ENCODE measurements at places on chromosomes 11 and 22. TPM values are rescaled to one million over a fixed set of nuclear protein-coding genes. Genes with fewer than 3 reads are reported as not detected.

Gene C11orf16
- not detected for total RNA-seq

Gene OR51B5
- total RNA-seq: not detected

Gene ALG8
- total RNA-seq: 61.9 TPM

Gene SMCO4
- 52.4 TPM for total RNA-seq

Gene OR51B2
- total RNA-seq: not detected

Gene FAM111B
- total RNA-seq: 38.1 TPM

Gene POU2AF2
- not detected for total RNA-seq

DNA sequence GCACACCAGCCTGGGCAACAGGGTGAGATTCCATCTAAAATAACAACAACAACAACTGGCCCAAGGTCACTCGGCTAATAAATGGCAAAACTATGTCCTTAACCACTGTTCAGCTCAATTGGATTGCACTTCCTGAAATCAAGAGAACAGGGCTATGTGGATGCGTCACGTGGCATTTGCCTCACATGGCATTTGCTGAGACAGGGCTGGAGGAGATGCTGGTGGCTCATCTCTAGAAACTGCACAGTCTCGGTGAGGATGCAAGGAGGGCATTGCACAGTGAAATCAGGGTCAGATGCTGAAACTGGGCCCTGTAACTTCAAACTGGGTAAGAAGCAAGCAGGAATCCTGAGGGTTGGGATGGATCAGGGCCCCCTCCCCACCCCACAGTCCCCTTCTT is 171.9 kb downstream of the BUD13 start:
- DNase-seq: no peak

DNA sequence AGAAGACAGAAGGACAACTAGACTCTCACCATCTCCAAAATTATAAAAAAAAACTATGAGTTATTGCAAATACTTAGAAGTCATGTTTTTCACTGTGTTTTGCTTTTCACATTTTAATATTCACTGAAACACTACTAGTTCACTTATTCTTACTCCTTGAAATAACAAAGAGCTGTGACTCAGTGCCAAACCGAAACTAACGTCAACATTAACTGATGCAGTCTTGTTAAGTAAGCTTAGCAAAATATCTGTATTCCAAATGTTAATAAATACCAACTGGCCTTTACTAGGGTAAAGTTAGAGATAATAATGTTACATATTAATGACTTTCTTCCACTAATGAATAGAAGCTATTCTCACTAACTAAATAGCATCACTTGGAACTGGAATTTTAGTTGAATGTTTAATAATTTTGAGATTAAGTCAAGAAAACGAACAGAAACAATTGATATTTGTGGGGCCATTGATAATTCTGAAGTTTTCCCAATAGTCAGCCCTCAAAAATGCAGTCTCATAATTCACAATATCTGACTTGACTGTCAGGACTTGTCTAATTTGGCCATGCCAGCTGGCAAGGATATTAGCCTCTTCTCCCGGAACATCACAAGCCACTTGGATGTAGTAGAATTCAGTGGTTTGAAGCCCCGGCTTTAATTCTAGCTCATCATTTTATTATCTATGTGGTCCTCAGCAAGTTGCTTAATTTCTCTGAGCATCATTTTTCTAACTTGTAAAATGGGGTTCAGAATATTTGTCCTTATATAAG is 230.1 kb upstream of the DDI1 start:
- DNase-seq: no peak

- DNase-seq: no peak
These were observed 103.5 kb upstream of the OR5AK2 start for GRCh38 chr11:56885177-56885576.

- no peak for DNase-seq
These were observed 45.8 kb upstream of the SLN start for GRCh38 chr11:107757661-107758060.

GRCh38 chr11:112524798-112525197 is 264.1 kb upstream of the PLET1 start:
- no peak for DNase-seq

- no peak for DNase-seq
These were observed 51.9 kb upstream of the PICALM start for GRCh38 chr11:86120807-86121206.

GRCh38 chr11:27464909-27465308 is 7.7 kb downstream of the LGR4 start:
- no peak for DNase-seq

- DNase-seq: no peak
These were observed 307.5 kb downstream of the NTM start for GRCh38 chr11:131677828-131678470.

DNA sequence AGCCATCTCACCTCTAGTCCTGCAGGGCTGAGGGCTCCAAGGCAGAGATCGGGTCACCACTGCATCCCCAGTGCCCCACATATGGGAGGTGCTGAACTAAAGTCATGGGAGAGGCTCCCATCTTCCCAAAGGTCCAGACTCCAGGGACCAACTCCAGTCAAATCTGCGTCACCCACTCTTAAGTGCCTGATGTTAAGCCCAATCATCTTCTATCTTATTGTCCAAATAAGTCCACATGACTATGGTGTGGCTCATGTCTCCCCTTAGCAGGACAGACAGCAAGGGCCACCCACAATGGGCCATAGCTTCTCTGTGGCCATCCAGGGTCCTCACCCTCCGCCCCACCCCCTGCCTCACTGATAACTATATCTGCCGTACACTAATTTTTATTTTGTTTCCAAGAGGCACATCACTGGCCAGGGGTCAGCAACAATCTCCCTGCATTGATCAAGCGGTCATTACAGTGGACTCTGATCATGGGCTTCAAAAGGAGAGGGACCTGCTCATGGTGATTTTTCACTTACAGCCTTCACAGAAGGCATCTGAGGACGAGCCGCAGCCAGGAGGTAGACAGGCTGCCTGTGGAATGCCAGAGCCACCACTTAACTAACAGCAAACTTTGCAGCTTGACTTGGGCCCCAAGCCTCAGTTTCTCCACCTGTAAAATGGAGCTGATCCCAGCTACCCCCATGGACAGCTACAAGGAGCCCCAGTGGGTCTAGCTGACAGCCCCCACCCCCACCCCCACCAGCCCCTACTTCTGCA is 23.3 kb downstream of the MYH9 start:
- no peak for DNase-seq

GRCh38 chr22:22820626-22821025 is 67.0 kb upstream of the IGLL5 start:
- peak; percentile 72 for DNase-seq

DNA sequence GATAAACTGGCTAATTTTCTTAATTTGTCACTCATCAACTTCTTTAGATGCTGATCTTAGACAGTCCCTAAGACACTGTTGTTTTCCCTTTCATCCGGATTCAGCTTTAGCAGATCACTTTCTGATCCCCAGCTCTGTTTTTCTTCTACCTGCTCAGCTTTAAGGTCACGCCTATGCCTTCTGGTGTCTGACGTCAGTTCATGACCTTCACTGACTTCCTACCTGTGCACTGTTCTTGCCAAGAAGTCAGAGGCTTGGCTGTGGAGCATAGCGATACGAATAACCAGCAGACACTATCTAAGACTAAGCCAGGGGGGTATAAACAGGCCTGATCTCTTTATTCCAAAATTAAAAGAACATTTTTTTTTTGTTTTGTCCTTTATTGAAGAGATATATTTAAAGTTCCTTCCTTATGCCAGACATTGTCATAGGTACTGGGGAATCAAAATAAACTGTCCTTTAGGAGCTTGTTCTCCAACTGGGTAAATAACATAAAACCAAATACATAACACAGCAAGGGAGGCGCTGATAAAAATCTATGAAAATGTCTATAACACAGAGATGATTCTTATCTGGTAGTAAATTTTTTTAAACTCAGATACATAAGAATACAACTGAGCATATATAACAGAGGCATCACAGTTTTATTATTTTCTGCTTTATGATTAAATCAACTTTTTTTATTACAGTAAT is 352.2 kb upstream of the CTSC start:
- no peak for DNase-seq

- no peak for DNase-seq
These were observed 125.3 kb upstream of the TBCEL start for GRCh38 chr11:120898568-120898967.

DNA sequence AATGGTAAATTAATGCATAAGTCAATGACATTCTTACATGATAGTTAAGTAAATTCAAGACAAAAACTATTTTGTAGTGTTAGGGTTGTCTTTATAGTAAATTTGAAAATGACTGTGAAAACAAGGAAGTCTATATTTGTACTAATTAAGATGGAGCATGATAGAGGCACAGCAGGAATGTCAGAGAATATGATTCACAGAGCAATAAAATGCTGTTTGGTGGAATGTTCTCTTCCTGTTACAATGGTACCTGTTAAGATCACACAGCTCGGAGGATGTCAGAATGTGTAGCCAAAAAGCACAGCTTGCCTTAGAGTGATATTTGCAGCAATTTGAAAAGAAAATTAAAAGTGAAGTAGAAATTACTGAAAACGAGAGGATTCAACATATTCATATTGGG is 2339.7 kb upstream of the RAG2 start:
- no peak for DNase-seq

DNA sequence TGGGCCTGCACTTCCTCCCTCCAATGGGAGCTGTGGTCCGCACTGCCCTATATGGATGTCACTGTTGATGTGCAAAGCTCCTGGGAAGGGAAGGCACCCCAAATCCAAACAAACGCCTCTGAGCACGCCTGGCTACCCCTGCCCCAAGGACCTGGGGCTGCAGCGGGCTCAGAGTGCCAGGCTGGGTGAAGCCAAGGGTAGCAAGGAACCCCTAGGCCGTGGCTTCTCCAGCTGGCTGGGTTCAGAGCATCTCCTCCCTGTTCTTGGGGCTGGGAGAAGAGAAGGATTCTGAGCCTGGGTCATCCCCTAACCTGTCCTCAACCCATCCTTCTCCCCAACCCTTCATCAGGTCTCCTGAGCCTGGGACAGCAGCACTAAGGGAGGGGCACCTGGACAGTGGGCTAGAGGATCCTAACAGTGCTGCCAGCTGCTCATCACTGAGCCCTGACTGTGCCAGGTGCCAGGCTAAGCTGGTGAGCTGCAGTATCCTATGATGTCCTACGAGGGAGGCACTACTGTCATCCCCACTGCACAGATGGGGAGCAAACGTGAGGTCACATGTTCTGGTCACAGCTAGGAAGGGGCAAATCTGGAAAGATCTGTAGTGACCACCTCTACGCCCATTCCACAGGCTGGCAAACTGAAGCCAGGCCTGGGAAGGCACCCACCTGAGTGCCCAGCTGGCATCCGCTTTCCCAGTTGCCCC is 3.0 kb downstream of the SSTR3 start:
- no peak for DNase-seq

DNA sequence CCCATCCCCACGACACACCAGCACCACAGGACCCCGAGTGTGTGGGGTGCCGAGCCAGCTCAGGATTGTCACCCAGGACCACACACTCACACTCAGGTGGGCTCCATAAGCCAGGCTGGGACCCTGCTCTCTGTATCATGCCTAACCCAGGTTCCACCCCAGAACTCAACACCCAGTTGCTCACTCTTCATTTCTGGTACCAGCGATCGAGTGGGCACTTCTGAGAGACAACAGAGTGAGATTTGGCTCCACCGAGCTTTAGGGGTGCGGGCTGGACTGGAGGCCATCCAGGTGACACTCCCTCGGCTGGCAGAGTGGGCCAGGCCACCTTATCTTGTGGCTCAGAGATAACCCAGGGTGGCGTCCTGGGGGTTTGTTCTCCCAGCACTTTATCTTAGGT is 1323.8 kb downstream of the BRD1 start:
- DNase-seq: no peak

- DNase-seq: no peak
These were observed 51.7 kb downstream of the FLI1 start for GRCh38 chr11:128745311-128746136.

GRCh38 chr22:48666620-48667019 is 1161.1 kb downstream of the BRD1 start:
- DNase-seq: no peak

DNA sequence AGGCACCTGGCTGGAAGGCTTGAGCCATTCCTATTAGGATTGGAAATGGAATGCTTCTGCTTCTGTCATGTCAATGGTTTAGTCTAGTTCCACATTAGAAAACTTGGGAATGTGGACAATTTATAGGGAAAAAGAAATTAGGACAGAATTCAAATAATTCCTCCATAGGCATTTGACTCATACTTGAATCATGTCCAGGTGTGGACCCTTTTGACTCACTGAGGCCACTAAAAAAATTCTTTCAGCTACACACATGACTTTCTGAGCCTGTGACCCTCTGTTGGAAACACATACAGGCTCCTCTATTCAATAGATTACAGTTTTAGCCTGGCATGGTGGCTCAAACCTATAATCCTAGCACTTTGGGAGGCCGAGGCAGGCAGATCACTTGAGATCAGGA is 100.5 kb downstream of the RASSF10 start:
- DNase-seq: no peak
